GM23248 (cell line): ENCODE measurements at places on chromosomes 13 and 19. TPM values are rescaled to one million over a fixed set of nuclear protein-coding genes. Genes with fewer than 3 reads are reported as not detected.
A peak's percentile ranks its signal among the peaks of the same experiment; 100 is the strongest.

DNA sequence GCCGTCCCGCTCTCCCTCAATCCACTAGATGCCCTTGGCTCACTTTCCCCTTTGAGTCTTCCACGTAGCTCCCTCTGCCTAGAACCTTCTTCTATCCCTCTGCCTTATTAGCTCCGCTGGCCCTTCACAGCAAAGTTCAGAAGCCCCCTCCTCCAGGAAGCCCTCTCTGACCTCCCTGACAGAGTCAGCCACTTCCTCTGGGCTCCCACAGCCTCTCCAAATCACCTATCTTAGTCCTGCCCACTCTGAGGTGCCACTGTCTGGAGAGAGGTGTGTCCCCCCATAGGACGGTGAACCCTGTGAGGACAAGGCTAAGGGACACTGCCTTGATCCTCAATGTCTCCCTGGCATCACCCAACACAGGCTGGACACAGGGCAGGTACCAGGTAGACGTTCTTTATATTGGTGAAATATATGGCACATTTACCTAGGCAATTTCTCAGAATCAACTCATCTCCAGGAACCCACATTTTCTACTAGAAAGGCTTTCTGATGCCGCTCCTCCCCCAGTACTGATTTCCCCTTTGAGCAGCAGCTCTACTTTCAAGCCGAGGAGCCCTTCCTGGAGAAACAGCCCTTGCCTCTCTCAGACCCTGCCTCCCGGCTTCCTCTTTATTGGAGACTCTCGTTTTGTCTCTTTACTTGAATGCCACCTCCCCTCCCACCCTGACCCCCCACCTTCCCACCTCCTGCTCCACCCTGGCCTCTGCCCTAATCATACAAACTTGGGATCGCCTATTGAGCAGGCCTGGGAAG lies 3.4 kb upstream of the TGFB1 start:
- DNase-seq: no peak

The ZNF99 gene
- polyA plus RNA-seq: not detected in 2 replicates

GRCh38 chr13:39777527-39778061 lies 122.1 kb downstream of the COG6 start:
- DNase-seq: peak; percentile 91

GRCh38 chr19:31314849-31315629 lies 34.2 kb downstream of the TSHZ3 start:
- peak; percentile 48 for DNase-seq

DNA sequence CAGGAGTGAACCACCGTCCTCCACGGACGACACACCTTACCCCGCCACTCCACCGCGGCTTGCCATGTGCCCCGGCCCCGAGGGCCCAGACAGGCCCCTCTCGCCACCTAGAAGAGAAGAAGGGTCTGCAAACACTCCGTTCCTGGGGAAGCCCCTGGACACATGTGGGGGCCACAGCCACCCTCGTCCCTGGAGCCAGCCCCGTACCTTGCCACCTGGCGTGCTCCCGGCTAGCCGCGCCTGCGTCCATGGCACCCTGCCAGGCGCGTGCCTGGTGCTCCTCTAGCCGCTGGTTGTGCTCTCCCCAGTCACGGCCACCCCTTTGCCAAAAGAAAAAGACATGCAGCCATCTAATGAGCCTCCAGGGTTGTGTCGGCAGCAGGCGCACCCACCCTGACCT lies 19.9 kb upstream of the TINCR start:
- no peak for DNase-seq

DNA sequence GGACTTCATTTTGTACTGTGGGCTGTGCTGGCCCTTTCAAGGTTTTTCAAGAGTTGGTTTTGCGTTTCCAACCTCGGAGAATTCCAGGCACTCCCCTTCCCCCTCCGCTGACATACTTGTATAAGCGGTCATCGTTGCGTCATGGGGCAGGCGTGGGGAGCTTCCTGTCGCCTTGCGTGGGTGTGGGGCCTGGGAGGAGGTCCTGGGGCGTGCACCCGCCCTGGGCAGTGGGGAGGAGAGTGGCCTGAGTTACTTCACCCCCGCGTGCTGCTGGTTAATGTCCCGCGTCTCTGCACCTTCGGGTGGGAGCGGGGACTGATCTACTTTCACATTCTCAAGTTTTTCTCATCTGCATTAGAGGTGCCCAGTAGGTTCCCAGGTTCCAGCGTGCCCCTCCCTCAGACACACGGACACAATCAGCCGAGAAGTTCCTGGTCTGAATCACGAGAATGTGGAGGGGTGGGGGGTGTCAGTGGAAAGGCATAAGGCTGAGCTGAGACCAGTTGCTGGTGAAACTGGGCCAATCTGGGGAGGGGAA lies 4.1 kb downstream of the IER2 start:
- peak; percentile 99 for DNase-seq
